ENCODE measurements at places on chromosomes 3 and 15.

GRCh38 chr3:39419742-39420315, 13.3 kb downstream of the RPSA start:
- no peak for DNase-seq

DNA sequence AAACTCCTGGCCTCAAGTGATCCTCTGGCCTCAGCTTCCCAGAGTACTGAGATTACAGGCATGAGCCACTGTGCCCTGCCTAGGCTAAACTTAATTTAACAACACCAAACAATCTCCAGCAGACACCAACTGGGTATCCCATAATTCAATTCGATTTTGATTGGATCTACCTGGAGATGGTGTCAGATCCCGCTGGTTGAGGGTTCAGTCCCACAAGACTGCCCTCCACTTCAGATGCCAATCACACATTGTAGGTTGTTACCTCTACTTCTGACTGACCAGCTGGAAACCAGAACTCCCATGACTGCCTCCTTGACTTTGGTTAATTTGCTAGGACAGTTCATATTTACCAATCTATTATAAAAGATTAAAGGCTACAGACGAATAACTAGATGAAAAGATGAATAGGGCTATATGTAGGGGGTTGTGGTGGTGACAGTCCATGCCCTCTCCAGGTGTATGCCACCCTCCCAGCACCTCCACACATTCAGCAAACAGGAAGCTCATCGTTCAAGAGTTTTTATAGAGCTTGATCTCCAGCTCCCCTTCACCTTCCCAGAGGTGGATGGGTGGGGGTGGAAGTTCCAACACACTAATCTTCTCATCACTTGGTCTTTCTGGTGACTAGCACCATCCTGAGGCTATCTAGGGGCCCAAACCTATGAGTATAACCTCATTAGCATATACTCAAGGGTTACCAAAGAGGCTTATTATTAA, 9.3 kb downstream of the B2M start:
- no peak for DNase-seq

GRCh38 chr3:41960826-41961750, 815 bp downstream of the ULK4 start:
- peak; percentile 39 for DNase-seq

DNA sequence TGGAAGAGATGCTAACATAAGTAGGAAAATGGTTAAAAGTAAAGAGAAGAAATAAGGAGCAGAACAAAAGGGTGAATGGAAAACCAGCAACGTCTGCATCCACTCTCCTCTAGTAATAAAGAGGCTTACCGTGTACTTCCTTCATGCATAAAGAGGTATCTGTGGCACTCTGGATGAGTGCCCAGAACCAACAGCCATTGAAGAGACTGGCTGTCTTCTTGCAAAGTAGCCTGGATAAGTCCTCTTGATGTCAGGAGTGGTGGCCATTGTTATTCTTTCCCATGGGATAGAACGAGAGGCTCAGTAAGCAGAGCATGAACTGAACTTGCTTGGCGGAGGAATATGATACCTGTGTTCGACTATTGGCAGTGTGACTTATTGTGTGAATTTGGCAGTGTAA, 186.2 kb upstream of the RASGRP1 start:
- DNase-seq = no peak

DNA sequence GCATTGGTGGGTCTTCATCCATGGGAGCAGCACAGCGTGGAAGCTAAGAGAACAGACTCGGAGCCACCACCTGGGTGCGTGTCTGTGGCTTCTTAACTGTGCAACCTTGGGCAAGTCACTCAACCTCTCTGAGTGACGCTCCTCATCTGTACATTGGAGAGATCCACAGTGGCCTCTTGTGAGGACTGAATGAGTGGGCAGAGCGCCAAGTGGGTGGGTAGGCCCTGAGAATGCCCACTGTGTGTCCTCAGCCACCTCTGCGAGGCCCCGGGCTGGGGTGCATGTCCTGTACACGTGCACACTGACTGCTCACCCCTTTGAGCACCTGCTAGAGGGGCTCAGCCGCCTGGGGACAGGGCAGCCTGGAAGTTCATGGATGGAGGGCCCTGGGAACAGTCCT, 99.6 kb upstream of the PRR23E start:
- peak; percentile 49 for DNase-seq

DNA sequence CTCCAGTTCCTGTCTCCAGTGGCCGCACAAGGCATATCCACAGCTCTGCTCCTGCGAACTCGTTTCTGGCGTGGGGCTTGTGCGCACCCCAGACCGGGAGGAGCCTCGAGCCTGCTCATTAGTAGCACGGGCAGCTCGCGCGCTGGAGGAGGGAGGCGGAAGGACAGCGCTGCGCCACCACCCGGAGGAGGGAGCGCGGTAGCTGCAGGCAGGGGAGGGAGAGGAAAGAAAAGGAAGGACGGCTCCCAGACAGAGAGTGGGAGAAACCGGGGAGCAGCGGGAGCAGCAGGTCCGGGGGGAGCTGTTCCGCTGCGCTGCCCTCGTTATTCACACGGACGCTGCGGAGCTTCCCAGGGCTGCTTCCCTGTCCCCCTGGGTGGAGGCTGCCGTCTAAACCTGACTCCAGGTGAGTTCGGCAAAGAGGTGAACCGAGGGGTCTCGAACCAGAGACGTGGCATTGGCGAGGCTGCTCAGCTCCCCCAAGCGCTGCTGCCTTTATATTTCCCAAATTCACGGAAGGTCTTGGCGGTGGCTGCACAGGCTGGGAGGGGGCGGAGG, 121.3 kb upstream of the ZNF717 start:
- peak; percentile 78 for DNase-seq

DNA sequence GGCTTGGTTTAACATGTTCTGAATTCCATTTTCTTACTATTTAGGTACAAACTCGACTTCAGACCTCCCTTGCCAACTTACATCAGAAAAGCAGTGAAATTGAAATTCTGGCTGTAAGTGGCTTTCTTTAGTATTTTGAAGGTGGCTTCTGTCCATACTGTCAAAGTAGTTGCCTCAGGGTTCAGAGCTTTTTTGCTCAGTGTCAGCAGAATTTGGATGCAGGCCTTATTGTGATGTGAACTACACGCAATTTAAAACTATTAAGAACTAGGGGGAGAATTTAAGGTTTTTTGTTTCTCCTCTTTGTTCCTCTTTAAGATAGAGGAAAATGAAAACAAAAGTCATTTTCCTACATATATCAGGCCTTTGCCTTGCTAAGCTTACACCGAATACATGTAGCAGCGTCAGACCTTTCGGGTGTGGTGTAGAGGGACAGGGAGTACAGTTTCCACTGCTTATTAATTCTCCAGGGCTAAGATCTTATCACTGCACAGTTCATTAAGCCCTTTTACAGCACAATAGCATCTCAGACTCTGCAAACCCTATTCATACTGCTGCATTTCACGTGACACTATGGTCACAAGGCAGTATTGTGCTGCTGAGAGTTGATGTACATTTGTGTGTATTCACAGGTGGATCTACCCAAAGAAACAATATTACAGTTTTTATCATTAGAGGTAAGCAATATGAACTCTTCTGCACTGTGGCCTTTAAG, 6.7 kb downstream of the SRP14 start:
- no peak for DNase-seq

DNA sequence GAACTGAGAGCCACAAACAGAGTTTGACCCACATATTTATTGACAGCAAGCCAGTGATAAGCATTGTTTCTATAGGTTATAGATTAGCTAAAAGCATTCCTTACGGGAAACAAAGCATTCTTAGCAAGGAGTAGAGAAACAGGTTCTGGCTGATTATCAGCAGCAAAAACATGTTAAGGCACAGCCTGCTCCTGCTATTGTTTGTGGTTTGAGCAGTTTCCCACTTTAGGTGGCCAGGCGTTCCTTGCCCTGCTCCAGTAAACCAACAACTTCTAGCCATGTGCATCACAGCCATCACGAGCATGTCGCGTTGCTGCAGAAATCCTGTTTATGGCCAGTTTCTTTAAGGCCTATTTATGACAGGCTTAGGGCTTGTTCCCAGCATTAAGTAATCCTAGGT, 44.7 kb upstream of the C2CD4B start:
- DNase-seq = no peak

GRCh38 chr3:71433631-71434030, 149.9 kb downstream of the FOXP1 start:
- DNase-seq = no peak

GRCh38 chr15:36415643-36416042, 163.8 kb upstream of the CDIN1 start:
- no peak for DNase-seq

GRCh38 chr3:175502155-175502554, 643.0 kb downstream of the NAALADL2 start:
- no peak for DNase-seq

DNA sequence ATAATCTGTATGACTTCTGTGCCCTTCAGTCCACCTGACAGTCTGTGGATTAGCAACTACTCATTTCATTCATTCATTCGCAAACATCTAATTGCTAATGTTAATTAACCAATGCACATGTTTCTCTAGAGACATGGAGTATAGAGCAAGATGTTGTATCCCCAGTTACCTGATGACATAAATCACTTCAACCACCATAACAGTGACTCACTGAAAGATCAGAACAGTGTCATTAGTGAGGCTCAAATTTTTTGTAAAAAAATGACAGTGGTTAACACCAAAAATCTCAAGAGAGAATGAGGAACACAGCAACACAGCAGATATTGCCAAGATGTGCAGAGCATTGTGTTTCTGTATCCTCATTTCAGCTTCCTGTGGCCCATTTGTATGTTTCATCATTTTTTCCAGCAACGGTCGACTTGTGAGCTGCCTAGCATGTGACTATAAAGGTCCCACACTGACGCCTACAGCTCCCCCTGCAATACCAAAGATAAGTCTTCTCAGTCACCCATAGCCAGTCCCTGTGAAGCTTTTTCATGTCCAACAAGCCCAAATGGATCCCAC, 3.7 kb upstream of the PLD1 start:
- no peak for DNase-seq

DNA sequence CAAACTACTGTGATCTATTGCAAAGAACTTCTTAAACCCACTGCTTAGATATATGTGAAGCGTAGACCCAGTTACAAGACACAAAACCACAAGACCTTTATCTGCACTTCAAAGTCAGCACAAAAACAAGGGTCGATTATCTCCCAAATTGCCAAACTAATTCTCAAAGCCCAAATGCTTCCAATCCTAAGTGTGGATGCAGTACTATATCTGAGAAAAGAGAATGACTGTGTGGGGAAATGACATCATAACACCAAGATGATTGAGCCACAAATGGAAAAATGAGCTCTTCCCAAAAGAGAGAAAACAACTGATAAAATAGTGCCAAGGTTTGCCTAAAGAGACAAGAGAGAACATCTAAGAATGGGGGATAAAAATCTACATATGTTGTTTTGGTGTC, 86.2 kb downstream of the MEIS2 start:
- DNase-seq = no peak
